ENCODE measurements at places on chromosomes 12 and 14. TPM values are rescaled to one million over a fixed set of nuclear protein-coding genes. Genes with fewer than 3 reads are reported as not detected.

Gene TMTC1
- 23.3 TPM for total RNA-seq

Gene IL31
- total RNA-seq = not detected

Gene OLR1
- total RNA-seq = not detected

Gene GPD1
- 60.0 TPM for total RNA-seq

Gene KCNMB4
- total RNA-seq = 3.5 TPM

Gene GYS2
- not detected for total RNA-seq

Gene ARF3
- 91.4 TPM for total RNA-seq

Gene SMIM41
- not detected for total RNA-seq

Gene MED13L
- 227 TPM for total RNA-seq

Gene MMP17
- total RNA-seq = 6.5 TPM

Gene ITFG2
- 93.3 TPM for total RNA-seq

Gene IGF1
- total RNA-seq = 19.7 TPM

Gene TIGAR
- 3.4 TPM for total RNA-seq

Gene BHLHE41
- total RNA-seq = 2.5 TPM

Gene FLVCR2
- 18.4 TPM for total RNA-seq

Gene PTPRB
- total RNA-seq = 15.9 TPM

Gene DDX47
- 64.1 TPM for total RNA-seq

Gene LGR5
- 3.4 TPM for total RNA-seq

Gene MORN3
- 1.5 TPM for total RNA-seq

Gene RILPL1
- total RNA-seq = 31.7 TPM

Gene PRPH
- 1.1 TPM for total RNA-seq

Gene OTOGL
- 0.72 TPM for total RNA-seq

Gene SLC10A1
- total RNA-seq = not detected

Gene KRT78
- 77.2 TPM for total RNA-seq

Gene DNAH10
- total RNA-seq = not detected

Gene THAP2
- 1.9 TPM for total RNA-seq

Gene GPR135
- total RNA-seq = 3.0 TPM

Gene EML5
- 0.68 TPM for total RNA-seq

Gene KERA
- not detected for total RNA-seq

Gene UNC79
- not detected for total RNA-seq

Gene DRAM1
- total RNA-seq = 7.1 TPM

Gene GALC
- total RNA-seq = 19.5 TPM

Gene MYBPC1
- total RNA-seq = 8.9 TPM

Gene ANKRD9
- total RNA-seq = 50.8 TPM

Gene RNASE4
- 43.9 TPM for total RNA-seq

Gene ESR2
- total RNA-seq = not detected

Gene ERP27
- 0.21 TPM for total RNA-seq

Gene PLA2G1B
- not detected for total RNA-seq

Gene CLBA1
- total RNA-seq = 6.3 TPM

Gene CLEC1B
- not detected for total RNA-seq

Gene CCDC198
- total RNA-seq = not detected

Gene COA8
- total RNA-seq = 26.4 TPM

Gene GPRC5A
- total RNA-seq = 11.0 TPM

Gene FSCB
- total RNA-seq = not detected

Gene SYT10
- total RNA-seq = not detected

Gene TAMALIN
- 12.2 TPM for total RNA-seq

Gene KLHL33
- total RNA-seq = not detected

Gene SIX1
- total RNA-seq = not detected

Gene DIO2
- total RNA-seq = 28.7 TPM

Gene SPIC
- total RNA-seq = not detected

Measured in suprapubic skin (tissue), 4 donors.